Left renal cortex interstitium (tissue), 4 donors: ENCODE measurements at places on chromosomes 7 and 10. TPM values are rescaled to one million over a fixed set of nuclear protein-coding genes. Genes with fewer than 3 reads are reported as not detected.

DNA sequence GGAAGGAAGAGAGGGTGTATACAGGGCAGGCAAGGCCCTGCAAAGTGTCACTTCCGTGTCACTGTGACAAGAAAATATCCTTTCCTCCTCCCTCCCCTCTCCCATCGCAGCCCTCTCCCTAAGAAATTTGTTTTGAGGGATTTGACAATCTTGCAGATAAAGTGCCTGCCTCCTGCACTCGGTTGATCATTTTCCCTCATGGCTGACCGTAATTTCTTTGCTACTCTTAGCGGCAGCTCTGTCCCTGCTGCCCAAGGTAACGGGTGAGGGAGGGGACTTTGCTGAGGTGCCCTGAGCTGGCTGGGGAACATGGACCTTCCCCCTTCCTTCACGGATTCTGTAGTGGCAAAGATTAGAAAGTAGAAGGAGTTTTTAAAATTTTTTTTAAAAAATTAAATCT is 179.1 kb downstream of the TCF7L2 start:
- no peak for DNase-seq

NOS3 gene
- polyA plus RNA-seq, result 15.3 TPM

DNA sequence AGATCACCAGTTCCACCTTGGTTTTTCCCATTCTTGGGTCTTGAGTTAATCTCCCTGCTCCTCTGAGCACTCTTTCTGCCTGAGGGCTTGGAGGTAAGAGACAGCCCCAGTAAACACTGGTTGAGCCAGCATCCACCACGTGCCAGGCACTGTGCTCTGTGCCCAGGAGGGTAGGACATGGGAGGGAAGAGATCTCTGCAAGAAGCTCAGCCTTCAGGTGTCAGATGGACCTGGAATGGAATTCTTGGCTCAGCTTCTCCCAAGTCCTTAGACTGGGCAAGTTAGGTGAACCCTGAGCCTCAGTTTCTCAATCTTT is 2.5 kb downstream of the ZYX start:
- no peak for DNase-seq

GRCh38 chr7:22867003-22867402 is 44.4 kb upstream of the TOMM7 start:
- no peak for DNase-seq

NPTX2 gene
- polyA plus RNA-seq, result 5.7 TPM
